ENCODE measurements at places on chromosomes 7 and 10.
A peak's percentile ranks its signal among the peaks of the same experiment; 100 is the strongest.

- no peak for DNase-seq
These were observed 116.4 kb upstream of the NANOS1 start for GRCh38 chr10:118912961-118913600.

- DNase-seq: no peak
These were observed 63.4 kb upstream of the NPTX2 start for GRCh38 chr7:98553666-98554065.

DNA sequence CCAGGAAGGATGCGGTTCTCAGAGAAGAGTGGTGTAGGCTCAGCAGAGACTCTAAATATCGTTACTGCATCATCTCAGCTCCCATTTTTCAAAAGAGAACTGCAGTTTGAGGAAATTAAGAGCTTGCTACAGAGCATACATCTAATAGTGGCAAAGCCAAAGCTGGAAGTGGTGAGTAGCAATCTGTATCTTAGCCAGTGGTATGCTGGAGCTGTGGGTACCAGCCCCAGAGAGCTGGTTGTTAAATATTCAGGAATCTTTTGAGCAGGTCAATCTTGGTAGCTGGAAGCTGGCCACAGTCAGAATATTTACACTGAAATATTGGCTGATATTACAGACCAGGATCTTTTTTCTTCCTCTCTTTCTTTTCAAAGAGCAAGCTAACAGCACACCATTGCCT, 88.4 kb upstream of the STEAP1B start:
- DNase-seq: no peak

DNA sequence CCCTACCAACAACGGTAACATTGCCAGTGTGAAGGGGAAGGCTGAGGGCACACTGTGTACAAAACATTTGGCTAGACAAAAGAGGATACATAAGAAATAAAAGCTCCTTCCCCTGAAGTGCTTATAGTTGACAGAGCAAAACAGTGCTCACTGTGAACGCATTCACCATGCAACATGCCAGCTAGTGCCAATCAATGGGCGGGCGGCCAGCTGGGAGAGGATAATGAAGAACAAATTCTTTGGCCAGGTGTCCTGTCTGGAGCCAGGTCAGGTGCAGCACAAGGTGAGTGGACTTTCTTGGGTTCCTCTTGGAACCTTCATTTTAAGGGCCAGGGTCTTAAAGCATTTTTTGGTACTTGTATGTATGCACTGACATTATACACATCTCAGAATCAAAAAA, 106.1 kb downstream of the ICA1 start:
- no peak for DNase-seq

GRCh38 chr10:10677479-10677878, 340.2 kb upstream of the CELF2 start:
- DNase-seq: peak; percentile 19

GRCh38 chr10:104581884-104582601, 59.0 kb upstream of the SORCS3 start:
- no peak for DNase-seq

DNA sequence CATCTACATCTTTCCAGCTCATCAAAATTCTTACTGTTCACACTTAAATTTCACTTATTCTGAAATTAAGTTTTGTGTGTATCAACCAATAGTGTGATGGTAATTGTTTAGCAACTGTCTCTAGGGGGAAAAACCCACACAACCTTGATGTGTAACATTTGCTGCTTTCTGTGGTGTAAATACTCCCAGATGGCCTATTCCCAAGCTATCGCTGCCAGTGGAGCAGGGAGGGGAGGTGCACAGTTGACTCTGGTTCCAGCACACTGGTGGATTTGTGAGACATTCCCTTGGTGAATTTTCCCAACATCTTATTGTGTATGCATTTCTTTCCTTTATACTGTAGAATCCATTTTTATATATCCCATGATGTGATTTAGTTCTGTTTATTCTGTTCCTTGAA, 275.9 kb upstream of the SHH start:
- DNase-seq: no peak

DNA sequence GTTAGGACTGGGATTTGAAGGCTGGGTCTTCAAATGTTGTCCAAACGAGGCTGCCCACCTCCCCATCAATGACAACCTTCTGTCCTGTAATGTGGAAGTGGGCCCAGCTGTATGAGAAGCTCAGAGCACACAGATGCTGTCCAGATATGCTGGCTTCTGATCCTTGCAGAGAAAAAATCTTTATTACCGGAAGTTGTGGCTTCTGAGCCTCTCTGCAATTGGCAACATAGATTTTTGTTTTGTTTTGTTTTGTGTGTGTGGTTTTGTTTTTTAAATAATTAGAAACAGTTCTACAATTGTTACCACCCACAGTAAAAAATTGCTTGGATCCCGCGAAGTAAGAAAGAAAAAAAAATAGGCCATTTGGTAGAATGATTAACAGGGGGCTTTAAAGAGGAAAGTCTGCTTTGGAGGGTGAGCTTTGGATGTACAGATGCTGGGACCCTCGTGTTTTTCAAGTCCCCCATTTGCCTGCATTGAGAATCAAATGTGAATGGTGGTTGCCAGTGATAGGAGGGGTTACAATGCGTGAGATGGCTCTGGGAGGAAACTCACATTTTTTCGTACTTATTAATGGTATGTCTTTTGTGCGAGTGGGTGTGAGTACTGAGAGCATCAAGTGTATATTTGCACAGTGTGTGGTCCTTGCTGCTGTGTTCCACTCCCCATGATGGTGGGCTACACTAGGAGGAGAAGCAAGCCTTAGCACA, 153.2 kb downstream of the TCF7L2 start:
- DNase-seq: no peak

- no peak for DNase-seq
These were observed 17.6 kb upstream of the AASS start for GRCh38 chr7:122161628-122162027.

GRCh38 chr10:70925377-70926225, 37.2 kb upstream of the PCBD1 start:
- DNase-seq: peak; percentile 29

- DNase-seq: no peak
These were observed 311.2 kb downstream of the RNLS start for GRCh38 chr10:88271761-88272543.

DNA sequence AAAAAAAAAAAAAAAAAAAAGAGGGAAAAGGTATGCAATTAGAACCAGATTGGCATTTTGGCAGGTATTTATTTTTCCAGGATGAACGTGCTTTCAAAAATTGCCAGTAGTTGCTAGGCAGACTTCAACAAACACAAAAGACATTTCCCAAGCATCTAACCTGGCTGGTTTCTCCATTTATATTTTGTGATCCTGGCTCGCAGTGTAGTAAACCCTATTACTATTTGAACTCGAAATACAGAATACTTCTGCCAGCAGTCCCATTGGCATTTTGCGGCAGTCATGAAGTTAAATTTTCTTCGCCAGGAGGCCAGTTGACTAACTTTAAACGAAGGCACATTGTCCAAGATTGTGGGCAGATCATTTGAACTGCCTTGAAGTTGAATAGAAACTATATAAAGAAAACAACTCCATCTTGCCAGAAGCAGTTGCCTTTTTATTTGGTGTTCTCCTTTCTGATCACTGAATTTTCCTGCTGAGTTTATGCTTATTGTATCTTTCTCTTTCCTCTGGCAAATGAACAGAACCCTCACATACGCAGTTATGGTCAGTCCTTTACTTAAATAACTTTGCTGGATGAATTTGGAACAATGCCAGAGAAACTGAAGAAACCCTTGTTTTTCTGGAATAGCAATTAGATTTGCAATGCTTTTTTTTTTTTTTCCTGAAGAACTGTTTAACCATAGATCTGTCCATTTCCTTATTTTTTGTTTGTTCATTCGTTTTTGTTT, 132.9 kb downstream of the BICC1 start:
- no peak for DNase-seq

- no peak for DNase-seq
These were observed 57.2 kb downstream of the PAX2 start for GRCh38 chr10:100802607-100803006.

DNA sequence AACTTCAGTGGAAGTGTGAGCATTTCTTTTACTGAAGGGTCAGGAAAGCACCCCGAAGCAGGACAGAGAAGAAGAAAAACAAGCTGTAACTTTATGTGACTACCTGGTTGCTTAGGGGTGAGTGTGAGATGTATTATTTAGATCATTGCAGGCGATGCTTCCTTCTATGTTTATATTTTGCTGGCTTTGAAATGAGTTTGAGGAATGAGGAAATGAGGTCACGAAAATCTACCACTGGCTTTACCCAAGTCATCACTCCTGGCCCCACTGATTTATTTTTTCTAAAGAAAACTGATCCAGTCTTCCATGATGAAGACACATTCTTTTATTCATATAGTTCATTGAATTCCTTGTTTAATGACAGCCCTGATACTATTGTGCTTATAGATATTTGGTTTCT, 716.6 kb upstream of the FZD8 start:
- DNase-seq: no peak

DNA sequence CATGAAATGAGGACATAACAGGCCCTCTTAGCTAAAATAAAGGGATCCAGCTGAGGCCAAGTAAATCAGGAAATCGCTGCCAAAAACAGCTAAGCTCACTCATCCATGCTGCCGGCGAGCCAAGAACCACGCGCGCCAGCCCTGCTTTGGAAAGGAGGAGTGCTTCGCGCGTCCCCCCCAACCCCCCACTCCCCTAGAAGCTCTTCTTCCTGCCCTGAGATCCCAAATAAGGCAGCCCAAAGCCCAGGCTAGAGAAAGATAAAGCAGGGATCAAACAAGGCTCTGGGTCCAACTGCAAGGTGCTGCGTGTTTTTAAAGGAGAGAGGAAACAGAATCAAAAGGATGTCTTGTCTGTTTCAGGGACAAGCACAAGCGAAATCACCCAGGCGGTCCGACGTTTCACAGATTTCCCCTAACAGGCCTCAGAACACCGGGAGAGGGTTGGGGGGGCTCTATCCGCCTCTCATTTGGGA, 168.3 kb upstream of the AUTS2 start:
- no peak for DNase-seq

GRCh38 chr7:157614457-157615020, 277.7 kb downstream of the DNAJB6 start:
- DNase-seq: no peak

DNA sequence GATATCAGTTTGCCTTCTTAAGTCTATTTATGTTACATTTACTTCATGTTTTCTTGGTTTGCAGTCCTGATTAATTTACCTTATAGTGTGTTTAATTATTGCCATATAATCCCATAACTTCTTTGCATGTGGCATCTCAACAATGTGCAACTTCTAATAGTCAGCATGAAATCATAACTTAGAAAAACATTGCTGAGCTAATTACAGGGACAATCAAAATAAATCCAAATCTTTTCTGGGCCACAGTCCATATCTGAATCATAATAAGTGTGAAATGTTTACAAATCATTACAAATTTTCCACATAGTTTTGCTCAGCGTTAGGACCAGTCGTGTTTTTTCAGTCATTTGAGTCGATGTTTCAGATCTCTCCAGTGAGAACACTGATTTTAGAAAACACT, 29.1 kb upstream of the CABCOCO1 start:
- no peak for DNase-seq

DNA sequence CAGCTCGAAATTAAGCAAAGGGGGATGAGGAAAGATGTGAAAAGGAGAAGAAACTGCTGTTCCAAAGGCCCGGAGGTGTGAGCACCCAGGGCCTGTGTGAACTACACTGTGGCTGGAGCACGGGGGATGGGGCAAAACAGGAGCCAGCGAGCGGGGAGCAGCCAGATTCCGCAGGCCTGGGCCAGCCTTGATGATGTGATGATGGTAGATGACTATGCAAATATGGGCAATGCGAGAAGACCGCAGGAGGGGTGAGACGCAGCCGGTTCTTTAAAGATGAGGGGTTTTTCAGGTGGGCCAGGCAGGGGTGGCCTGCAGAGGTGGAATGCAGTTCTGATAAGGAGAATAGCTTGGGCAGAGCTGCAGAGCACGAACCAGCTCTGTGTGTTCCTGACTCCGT, 61.5 kb downstream of the LANCL2 start:
- no peak for DNase-seq

DNA sequence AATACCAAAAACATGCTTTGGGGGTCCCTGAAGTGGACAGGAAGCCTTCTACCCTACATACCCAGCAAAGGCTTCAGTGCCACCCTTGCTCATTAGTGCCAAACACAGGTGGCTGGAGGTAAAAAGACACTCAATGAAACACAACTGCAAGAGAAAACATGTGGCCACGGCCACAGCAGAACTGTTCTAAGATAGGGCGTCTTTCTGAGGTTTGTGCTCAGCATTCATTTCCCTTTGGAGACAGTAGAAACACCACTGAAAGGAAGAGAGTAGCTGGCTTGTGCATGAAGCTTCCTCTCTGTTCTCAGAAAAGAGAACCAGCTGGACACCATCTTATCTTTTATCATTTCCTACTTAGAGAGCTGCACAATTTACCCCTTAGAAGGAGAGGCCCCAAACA, 143.0 kb downstream of the PLXNA4 start:
- no peak for DNase-seq

GRCh38 chr10:83166344-83166743, 973.0 kb upstream of the GHITM start:
- no peak for DNase-seq

DNA sequence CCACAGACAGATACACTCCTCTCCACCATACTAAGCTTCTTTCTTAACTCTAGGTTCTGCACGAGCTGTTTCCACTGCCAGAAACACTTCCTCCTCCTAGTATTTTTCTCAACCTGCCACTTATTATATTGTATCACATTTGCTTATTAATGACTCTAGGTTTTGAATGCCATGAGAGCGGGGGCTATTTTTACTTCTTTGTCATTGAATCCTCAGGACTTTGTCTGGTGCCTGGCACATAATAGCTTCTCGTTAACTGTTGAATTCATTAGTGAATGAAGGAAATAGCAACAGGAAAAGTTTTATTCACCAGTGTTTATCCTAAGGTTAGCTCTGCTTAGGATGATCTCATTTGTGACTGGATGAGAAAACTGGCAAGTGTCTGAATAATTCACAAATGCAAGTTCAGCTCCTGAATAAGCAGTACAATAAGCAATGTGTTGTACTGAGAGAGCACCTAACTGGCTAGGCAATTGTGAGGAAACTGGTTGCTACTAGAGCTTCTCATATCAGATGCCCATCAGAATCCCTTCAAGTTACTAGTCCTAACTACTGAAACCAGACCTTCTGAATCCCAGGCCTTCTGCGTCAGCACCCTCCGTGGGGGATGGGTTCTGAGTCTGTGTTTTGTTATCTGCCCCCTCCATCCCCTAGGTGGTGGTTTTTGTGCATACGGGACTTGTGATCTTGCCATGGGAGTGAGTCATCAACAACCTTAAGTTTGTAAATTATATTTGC, 92.7 kb downstream of the LSMEM1 start:
- DNase-seq: no peak

GRCh38 chr10:1633783-1634182, 103.5 kb downstream of the ADARB2 start:
- no peak for DNase-seq

GRCh38 chr10:46539596-46540411, 16.7 kb downstream of the GPRIN2 start:
- DNase-seq: no peak

DNA sequence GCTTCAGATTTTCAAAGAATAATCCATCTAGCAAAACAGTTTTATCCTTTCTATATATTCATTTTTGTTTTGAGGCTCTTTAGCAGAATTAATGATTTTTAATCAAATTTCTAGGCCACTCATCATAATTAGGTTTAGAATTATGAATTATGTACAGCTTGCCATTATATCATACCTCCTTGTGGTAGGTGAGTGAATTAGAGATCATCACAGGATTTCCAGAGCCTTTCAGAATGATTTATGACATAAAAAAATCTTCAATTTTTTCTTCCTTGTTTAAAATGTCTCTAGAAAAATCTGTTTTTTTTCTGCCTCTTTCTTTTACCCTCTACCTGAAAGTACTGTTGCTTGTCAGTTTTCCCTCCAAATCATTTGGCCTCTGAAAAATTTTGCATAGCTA, 433.3 kb downstream of the LRMDA start:
- no peak for DNase-seq

Data from stimulated activated CD8-positive, alpha-beta memory T cell treated with anti-CD3 and anti-CD28 coated beads, Interleukin-2, amount 100 ng/mL, for 48 hours (primary cell).